AG04450 (cell line): ENCODE measurements at places on chromosomes 4 and X.
A peak's percentile ranks its signal among the peaks of the same experiment; 100 is the strongest.

DNA sequence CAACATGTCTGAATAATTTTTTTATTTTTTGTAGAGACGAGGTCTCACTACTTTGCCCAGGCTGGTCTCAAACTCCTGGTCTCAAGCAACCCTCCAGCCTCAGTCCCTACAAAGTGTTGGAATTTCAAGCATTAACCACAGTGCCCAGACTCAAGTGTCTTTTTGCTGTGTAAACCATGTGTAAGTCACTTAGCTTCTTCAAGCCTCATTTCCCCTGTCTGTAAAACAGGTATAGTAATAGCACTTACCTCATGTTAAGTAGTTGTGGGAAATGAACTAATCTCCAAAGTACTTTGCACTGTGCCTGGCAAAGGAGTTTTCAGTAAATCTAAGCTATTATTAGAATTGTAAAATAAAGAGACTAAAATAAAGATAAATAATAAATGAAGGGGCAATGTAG is 35.7 kb downstream of the STBD1 start:
- no peak for DNase-seq

DNA sequence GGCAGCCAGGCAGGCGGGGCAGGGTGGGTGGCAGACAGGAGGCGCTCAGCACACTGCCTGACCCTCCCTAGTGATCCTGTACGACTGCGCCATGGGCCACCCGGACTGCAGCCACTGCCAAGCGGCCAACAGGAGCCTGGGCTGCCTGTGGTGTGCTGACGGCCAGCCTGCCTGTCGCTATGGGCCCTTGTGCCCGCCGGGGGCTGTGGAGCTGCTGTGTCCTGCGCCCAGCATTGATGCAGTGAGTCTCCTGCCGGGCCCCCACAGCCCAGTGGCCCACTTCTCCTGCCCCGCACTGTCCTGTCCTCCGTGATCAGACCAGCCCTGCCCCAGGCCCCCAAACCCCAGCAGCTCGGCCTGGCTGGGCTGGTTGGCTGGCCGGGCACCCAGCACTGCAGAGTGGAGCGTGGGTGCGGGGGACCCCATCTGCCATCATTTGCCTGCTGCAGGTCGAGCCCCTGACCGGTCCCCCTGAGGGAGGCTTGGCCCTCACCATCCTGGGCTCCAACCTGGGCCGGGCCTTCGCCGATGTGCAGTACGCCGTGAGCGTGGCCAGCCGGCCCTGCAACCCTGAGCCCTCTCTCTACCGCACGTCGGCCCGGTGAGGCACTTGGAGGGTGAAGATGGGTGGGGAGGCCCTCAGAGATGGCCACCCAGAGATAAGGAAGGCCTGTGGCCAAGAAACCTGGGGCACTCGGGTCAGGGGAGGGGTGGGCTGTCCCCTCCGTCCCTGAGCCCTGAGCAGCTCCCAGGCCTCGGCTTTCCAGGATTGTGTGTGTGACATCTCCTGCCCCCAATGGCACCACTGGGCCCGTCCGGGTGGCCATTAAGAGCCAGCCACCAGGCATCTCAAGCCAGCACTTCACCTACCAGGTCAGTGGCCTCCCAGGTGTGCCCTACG is 7.6 kb downstream of the PLXNB3 start:
- no peak for DNase-seq

DNA sequence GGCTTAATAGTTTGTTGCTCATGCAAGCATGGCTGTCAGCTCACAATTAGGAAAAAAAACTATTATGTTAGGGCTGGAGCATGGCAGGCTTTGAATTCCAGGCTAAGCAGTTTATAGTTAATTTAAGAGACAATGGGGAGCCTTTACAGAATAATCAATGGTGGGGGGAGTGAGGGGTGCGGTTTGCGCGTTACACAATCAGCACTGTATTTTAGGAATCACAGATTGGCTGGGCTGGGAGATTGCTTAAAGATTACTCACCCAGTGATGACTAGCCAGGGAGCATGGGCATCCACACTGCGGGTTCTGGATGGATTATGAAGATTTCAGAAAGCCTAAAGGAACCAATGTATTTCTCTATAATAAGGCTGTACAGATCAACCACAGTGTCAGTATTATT is 186.6 kb downstream of the SOX3 start:
- DNase-seq = no peak

- DNase-seq = no peak
Measured at GRCh38 chrX:21963731-21964405, 23.4 kb downstream of the SMS start.

- DNase-seq = no peak
Measured at GRCh38 chrX:9532349-9532748, 67.5 kb downstream of the TBL1X start.

DNA sequence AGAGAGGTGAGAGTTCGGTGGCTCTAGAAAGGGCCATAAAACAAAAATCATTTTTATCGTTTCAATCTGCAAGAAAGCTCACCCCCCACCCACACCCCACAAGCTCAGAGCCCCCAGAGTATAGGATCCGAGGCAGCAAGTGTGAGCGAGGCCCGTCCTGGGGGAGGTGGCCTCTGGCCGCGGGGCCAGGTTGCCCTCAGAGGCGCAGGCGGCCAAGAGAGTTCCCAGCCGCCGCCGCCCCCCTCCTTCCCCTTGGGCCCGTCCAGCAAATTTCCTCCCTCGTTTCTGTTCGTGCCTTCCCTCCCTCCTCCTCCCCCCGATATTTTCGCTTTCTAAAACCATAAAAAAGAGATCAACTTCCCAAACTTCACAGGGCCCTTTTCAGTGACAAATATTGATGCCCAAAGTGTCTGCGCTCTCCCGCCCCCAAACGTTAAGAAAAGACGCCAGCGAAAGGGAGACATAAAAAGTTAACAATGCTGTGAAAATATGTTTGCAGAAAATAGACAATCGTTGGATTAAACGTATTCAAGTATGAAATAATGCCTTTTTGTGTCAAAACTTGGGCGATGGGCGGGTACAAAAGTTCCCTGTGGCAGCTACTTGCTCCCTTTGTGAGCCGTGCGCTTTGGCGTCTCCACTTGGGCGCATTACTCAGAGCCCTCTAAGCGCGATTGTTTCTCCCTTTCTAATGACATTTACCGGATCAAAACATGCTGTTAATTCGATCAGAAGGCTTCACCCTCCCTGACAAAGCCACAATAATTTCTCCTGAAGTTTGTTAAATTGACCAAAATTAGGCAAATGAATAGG is 1.1 kb upstream of the HELT start:
- no peak for DNase-seq

- DNase-seq = no peak
Measured at GRCh38 chrX:30580641-30581040, 3.1 kb upstream of the TASL start.

DNA sequence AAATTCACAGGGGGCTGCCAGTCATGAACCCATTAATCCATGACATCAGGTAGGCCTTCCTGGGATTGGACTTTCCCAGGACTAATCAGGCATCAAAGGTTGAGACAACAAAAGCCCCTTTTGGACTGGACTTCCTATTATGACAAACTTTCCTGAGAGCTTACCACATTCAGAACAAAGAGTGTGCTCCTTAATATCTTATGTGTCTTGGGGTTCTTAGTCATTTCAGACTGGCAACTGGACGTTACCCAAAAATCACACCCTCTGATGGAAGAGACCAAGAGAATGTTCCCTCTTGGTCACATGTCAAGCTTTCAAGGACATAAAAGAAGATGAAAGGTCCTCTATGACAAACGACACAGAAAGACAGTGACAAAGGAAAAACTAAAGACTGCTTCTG is 31.6 kb upstream of the PPP1R2C start:
- no peak for DNase-seq

DNA sequence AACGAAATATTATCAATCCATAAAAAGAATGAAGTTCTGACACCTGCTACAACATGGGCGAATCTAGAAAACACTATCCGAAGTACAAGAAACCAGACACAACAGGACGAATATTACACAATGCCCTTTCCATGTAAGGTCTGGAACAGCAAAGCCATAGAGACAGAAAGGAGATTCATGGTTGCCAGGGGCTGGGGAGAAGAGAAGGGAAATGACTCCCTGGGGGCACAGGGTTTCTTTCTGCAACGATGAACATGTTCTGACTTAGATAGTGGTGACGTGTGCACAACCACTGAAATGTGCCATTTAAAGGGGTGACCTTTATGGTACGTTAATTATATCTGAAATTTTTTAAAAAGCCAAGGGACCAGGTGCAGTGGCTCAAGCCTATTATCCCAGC is 28.3 kb downstream of the GPR143 start:
- DNase-seq = no peak

DNA sequence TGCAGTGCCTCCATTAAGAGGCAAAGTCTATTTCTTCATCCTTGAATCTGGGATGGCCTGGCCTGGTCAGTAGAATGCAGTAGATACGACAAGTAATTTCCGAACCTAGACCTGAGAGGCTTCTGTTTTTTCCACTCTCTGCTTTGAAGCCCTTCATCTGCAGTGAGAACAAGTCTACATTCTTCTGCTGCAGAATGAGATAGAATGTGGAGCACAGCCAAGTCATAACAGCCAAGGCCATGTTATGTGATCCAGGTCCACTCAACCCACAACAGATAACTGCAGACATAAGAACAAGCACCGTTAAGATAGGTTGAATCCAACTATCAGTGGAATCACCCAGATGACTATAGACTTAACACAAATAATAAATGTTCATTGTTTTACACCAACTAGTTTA is 1297.7 kb downstream of the C4orf33 start:
- DNase-seq = no peak

- DNase-seq = no peak
Measured at GRCh38 chr4:24141836-24142235, 252.0 kb upstream of the PPARGC1A start.

DNA sequence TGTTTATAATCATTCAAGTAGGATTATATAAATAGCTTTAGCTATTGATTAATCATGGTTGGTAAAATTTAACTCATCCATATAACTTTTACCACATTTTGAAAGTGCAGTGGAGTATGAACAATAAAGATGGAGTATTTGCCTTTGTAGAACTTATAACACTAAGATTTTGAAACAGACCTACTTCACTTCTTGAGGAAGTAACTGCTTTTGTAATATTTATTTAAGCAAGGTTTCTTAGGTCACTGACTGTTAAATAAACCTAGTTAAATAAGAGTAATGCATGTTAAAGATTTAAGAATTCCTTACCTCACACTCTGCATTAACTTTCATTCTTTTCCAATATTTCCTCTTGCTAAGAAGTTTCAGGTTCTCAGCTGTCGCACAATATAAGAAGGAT is 242.5 kb downstream of the CFAP299 start:
- DNase-seq = no peak

DNA sequence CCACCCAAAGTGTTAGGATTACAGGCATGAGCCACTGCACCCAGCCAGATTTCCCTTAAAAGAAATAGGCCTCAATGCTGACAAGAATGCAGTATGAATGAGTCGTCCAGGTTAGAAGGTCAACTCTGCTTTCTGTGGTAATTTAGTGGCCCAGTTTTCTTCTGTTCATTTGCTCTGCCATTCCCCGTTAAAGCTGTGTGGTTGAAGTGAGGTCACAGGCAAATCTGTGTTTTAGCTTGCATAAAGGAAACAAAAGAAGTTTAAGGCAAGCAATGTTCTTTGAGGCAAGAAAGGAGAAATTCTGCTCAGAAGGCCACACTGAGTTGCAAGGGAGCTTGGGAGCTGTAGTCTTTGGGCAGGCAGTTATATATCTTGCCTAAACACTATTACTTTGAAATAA is 176.8 kb downstream of the LARP7 start:
- DNase-seq = peak; percentile 4

DNA sequence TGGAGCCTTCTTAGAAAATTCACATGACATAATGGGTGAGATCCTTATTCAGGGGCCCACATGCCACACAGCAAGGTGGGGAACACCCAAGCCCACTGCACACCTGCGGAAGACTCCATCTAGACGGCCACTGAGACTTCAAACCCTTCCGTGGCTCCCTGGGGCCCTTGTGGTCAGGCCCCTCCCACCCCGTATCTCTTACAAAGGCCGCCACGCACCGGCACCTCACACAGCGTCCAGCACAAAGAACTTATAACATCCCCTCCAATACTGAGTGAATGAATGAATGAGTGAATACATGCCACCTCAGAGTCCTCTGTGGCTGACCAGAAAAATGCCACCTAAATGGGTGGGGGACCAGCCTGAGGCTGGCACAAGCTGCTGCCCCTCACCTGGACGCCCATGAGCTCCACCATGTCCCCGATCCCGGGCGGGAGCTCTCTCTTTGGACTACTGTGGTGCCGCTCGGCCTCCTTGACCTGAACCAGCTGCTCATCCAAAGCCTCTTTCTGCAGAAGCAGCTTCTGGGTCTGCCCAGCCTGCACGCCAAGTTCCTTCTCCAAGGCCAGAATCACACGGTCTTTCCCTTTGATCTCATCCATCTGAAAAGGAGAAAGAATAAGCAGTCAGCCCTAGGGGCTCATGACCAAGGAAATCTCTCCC is 66.9 kb upstream of the C4orf50 start:
- DNase-seq = no peak

DNA sequence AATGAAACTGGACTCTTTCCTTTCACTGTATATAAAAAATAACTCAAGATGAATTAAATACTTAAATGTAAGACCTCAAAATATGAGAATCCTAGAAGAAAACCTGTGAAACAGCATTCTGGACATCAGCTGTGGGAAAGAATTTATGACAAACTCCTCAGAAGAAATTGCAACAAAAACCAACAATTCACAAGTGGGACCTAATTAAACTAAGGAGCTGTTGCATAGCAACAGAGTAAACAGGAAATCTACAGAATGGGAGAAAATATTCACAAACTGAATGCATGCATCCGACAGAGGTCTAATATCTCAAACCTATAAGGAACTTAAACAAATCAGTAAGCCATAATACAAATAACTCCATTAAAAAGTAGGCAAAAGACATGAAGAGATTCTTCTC is 851.7 kb upstream of the PCDH10 start:
- DNase-seq = no peak

- no peak for DNase-seq
Measured at GRCh38 chr4:4269331-4269731, 20.6 kb downstream of the LYAR start.
